ENCODE measurements at places on chromosomes 7 and 10.

- no peak for DNase-seq
These were observed 6.6 kb downstream of the CUBN start for GRCh38 chr10:17122726-17123661.

GRCh38 chr7:5183155-5183554 is 6.9 kb upstream of the WIPI2 start:
- DNase-seq: no peak

- peak; percentile 3 for DNase-seq
These were observed 256.6 kb upstream of the GLI3 start for GRCh38 chr7:42493436-42494198.

- DNase-seq: no peak
These were observed 62.8 kb downstream of the ARMH3 start for GRCh38 chr10:101993221-101993620.

GRCh38 chr10:60797200-60797599 is 18.9 kb downstream of the CDK1 start:
- DNase-seq: no peak

DNA sequence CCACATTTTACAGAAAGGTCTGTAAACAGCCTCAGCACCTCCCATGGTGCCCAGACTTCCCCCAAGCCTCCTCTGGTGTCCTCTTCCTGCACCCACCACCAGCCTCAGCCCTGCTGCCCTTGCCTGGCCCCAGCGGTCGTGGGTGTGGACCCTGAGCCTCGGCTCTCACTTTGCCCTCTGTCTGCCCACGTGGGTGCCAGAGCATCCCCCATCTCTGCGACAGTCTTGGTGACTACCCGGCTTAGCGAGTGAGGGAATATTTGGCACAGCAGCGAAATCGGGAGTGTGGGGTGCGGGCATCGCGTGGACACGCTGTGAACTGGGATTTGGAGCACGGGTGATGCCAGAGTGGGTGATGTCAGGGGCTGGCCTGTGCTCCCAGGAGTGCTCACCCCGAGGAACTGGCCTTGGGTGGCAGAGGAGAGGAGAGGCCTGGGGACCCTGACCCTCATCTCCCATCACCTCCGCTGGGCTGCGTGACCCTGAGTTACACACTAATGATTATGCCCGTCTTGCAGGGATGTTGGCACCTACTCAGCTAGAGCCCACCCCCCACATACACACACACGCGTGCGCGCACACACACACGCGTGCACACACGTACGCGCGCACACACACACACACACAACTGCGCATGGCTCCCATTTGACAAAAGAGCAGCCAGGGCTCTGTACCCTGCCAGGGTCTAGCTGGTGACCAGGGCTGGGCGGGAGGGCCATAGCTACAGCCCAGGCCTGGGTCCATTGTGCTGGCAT is 8.7 kb downstream of the ELFN1 start:
- DNase-seq: no peak

GRCh38 chr7:80450621-80451308 is 61.1 kb downstream of the GNAT3 start:
- DNase-seq: no peak

DNA sequence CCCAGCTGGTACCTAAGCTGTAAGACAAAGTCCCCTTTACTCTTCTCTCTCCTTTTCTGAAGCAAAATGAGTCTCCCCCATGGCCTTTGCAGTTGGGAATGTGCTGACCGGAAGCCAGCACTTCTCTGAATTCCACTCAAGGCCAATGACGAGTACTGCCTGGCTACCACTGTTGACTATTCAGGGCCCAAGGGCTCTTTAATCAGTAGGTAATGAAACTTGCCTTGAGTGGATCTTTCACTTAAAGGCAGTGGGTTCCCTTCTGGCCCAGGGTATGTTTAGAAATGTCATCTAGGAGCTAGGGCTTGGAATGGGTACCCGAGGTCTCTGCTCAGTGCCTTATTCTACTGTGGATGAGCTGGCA is 197.1 kb downstream of the BBS9 start:
- no peak for DNase-seq

GRCh38 chr7:43895847-43896415 is 10.5 kb downstream of the URGCP start:
- no peak for DNase-seq

- peak; percentile 5 for DNase-seq
These were observed 107.9 kb upstream of the PPIF start for GRCh38 chr10:79239275-79239779.

Data from activated naive CD4-positive, alpha-beta T cell treated with Interleukin-2 at 50 U/mL for 16 hours (primary cell).